SIG-M5 (cell line): ENCODE measurements at places on chromosomes 3 and 15.

DNA sequence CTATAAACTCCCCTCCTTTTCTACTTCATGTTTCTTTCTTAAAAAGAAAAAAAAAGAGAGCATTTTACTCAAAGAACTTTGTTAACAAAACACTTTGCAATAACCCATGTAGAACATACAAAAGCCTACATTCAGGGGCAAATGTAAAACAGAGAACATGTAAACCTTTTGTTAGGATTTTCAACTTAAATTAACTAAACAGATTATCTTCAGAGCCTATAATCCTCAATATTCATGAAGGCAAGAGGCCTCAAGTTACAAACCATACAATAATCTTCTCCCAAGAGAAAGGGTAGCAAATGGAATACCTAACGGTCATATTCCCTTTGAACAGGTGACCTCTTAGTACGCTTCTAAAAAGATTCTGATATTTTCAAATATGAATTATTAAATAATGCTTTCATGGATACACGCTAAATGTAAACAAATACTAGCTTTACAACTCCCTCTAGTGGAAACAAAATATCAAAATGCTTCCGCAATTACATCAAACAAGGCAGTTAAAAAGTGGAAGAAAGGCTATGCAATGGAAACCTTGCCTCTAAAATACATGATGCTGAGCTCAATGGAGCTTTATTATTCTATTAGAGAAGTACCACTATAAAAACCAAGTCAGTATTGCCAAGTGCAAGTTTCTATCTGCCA lies 9.9 kb downstream of the CEP152 start:
- no peak for DNase-seq

DNA sequence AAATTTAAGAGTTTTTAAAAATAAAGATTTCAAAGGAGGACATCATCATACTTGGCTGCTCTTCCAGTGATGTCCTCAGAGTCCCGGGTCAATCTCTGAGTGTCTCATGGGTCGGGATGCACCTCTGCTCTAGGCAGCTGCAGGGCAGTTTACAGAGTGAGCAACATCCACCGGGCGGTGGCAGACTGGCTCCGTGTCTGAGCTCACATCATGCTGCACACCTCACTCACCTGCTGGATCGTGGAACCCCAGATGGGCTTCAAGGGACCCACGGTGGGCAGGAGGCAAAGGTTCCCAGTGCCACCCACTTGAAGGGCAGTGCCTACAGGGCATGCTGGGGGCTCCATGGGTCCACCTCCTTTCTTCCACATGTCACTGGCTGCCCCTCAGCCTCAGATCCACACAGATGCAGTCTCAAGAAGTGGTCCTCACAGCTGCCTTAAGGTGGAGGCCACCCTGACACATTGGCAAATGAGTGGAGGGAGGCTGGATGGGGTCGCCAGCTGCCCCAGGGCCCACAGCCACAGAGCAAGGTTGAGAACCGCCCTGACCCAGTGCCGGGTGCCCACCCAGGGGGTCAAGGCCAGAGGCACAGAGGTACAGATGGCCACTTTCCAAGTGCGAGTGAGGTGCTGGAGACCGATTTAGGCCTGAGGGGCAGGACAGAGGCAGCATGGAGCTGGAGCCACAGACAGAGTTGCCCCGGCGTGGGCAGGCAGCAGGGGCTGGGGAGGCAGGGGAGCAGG lies 25.2 kb downstream of the CYFIP1 start:
- DNase-seq = no peak

GRCh38 chr3:50574444-50574831 lies 5.1 kb downstream of the HEMK1 start:
- no peak for DNase-seq

GRCh38 chr3:100988080-100988479 lies 5.1 kb downstream of the ABI3BP start:
- DNase-seq = no peak

GRCh38 chr3:58261954-58262666 lies 24.5 kb downstream of the ABHD6 start:
- no peak for DNase-seq

DNA sequence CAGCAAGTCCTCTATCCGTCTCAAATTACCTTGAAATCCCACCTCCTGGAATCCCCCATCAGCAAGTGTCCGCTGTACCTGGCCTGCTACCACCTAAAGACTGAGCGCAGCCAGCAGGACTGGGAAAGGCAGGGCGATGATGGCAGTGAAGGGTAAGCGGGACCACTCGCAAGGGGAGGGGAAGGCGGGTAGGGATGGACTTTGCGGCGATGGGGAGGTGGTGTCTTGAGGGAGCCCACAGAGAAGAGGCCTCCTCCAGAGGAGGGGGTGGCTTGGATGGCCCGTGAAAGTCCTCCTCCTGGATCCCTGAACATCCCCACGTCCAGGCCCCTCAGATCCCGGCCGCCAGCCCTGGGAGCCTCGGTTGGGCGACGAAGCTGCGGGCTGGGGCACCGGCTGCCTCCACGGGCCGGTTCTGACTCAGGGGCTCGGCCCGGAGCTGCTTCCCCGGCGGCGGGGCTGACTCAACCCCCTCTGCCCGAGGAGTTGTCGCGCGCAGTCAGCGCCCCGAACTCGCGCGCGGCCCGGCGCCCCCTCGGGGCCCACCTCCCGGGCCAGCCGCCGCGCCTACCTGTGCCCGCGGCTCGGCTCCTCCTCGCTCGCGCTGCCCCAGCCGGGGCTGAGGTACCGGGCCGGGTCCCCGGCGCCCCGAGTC lies 512 bp downstream of the LARP6 start:
- DNase-seq = no peak

DNA sequence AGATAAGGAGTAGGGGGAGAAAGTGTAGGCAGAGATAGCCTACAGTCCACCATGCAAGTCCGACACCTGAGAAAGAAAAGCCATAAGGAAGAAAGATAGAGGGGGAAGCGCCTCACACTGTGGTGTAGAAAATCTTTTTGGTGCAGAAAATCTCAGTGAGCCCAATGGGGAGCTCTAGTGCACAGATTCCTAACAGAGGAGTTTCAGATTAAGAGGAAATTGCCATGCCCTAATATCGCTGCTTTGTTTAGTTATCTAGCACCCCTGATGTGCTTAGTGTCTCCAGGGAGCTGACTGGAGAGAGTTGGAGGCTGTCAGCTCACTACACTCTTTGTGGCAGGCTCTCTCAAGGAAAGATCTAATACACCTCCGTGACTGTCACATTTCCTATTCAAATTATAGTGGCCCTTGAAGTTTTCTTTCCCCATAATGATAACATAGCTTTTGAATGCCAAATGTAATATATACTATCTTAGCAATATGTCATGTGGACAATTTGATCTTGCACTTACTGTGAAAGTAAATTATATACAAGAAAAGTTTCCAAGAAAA lies 33.7 kb downstream of the CGGBP1 start:
- no peak for DNase-seq
